DMS79 (cell line): ENCODE measurements at places on chromosomes 3 and 15.

DNA sequence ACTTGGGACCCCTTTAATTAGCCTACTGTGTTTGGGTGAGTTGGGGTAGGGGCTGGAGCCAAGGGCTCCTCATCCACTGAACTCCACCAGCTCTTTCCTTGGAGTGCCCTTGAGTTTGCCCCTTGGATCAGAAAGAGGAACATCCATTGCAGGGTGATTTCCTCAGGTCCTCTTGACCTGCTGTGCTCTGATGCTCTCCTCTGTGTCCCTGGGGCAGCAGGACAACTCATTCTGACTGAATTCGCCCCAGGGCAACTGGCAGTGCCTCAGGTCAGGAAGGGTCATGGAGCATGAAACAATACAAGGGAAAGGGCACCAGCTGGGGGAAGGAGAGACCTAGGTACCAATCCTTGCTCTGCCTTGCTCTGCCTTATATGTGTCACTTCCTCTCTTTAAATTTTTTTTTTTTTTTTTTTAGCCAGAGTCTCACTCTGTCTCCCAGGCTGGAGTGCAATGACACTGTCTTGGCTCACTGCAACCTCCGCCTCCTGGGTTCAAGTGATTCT lies 47.8 kb downstream of the BSN start:
- no peak for DNase-seq

- no peak for DNase-seq
Observed at GRCh38 chr3:72386327-72387000, 461.8 kb downstream of the SHQ1 start.

DNA sequence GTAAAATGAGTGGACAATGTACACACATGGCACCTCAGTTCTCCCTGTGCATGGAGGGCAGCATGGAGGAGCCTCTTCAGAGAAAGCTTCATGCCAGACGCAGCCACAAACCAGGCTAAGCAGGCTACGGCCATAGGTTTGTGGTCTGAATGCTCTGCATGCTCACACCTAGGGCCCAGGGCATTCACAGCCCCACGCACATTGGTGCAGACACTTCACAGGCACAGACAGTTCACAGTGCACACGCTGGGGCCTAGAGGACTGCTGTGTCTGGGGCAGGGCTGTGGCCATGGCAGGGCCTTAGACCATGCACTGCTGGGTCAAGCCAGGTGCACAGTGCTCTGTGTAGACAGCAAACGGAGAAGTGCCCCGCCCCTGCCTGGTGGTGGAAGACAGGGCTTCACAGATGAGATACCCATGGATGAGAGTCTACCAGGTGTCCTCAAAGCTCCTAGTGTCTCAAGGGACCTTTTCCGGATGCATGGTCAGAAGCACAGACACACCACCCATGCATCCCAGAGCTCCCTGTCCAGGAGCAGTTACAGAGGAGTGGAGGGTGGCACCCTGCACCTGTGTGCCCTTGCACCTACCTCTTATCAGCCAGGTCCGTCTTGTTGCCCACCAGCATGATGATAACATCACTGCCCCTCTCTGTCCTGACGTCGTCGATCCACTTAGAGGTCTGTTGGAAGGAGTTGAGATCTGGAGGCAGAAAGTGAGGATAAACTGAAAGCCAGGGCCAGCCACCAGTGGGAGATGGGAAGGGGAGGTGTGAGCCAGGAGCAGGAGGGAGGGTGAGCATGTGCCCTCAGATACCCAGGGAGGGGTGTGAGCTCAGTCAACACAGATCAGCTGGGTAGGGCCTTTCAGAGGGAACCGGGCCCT lies 33.5 kb downstream of the SRPRB start:
- no peak for DNase-seq

DNA sequence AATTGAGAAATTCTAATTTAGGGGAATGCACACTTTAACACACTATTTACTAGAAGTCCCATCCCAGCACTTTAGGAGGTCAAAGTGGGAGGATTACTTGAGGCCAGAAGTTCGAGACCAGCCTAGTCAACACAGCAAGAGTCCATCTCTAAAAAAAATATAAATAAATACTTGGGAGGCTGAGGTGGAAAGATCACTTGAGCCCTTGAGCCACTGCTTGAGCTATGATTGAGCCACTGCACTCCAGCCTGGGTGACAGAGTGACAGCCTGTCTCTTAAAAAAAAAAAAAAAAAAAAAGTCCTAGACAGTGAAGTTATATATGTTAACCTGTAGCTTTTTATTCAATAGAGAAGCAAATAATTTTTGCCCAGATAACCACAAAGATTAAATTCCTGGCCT lies 69.2 kb downstream of the DLG1 start:
- no peak for DNase-seq

GRCh38 chr3:151890721-151891141 lies 17.3 kb downstream of the SUCNR1 start:
- DNase-seq = no peak

DNA sequence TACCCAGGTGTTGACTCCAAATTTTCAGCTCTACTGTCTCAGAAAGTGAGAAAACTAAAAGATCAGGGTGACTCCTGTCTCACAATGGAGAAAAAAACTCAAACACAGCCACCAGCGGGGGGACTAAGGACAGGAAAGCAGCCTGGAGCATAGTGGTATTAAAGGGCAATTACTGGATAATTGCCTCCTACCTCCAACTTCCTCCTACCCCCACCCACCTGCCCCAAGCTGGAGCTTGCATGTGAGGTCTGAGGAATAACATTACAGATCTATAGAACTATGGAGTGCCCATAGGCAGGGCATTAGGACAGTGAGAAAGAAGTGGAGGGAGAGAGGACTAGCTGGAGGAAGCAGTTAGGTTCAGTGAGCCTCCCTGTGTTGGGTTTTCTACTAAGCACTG lies 2.7 kb upstream of the PCCB start:
- no peak for DNase-seq

- DNase-seq = no peak
Observed at GRCh38 chr3:185552358-185552877, at the start of gene LIPH. TSS of gene LIPH (minus strand) at chr3:185552588. CDS start at chr3:185552471, 117 bp downstream.

DNA sequence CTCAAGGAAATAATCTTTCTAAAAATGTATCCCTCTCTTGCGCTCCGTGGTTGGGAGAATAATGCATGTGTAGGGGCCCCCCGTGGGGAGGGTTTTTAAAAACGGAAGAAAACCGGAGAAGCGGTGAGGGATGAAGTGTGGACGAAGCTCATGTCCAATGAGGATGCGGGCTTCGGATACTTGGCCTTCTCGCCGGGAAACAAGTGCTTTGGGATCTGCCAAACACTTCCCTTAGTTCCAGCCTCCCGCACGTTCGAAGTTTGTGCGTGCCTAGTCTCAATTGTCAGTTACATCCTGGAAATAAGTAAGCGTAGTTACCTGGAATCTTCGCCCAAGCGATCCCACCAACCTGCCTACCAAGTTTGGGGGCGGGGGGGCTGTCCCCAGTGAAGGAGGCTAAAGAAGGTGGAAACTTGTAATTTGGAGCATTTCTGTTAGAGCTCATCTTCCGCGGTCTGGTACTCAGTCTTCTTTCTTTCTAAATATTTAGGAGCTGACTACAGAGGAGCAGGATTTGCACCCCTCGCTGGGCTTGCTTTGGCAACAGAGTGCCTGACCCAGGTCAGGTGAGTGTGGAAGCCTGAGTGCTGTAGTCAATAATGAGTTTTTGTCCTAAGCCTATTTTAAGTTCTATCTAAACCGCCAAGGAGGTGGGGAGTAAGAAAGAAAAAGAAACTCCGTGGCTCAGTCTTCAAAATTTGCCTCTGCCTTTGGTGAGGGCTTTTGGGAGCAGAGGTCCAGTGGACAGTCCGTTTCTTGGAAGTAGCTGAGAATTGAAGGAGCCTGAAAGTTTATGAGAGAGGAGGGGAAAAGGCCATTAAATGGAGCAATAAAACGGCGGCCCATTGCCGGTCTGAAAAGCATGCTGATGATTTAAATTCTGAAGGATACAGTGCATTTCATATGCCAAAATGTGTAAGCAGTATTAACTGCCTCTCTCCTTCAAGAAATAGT lies 1.1 kb downstream of the ITPR1 start:
- no peak for DNase-seq

- DNase-seq = no peak
Observed at GRCh38 chr3:119310071-119310470, 15.9 kb downstream of the ARHGAP31 start.

GRCh38 chr3:47491186-47491585 lies 15.4 kb upstream of the SCAP start:
- no peak for DNase-seq

- no peak for DNase-seq
Observed at GRCh38 chr3:94862703-94863102, 799.8 kb downstream of the NSUN3 start.

GRCh38 chr3:102532901-102533300 lies 98.1 kb downstream of the ZPLD1 start:
- DNase-seq = no peak

GRCh38 chr3:65894679-65895453 lies 143.9 kb downstream of the MAGI1 start:
- DNase-seq = no peak

GRCh38 chr3:14156843-14157561 lies 21.4 kb downstream of the XPC start:
- DNase-seq = no peak

- peak; percentile 85 for DNase-seq
Observed at GRCh38 chr15:27495963-27496459, 525.0 kb downstream of the GABRG3 start.

GRCh38 chr15:80404761-80405553 lies 775 bp downstream of the ARNT2 start:
- no peak for DNase-seq

- DNase-seq = no peak
Observed at GRCh38 chr3:56253941-56254665, 214.2 kb downstream of the ERC2 start.

DNA sequence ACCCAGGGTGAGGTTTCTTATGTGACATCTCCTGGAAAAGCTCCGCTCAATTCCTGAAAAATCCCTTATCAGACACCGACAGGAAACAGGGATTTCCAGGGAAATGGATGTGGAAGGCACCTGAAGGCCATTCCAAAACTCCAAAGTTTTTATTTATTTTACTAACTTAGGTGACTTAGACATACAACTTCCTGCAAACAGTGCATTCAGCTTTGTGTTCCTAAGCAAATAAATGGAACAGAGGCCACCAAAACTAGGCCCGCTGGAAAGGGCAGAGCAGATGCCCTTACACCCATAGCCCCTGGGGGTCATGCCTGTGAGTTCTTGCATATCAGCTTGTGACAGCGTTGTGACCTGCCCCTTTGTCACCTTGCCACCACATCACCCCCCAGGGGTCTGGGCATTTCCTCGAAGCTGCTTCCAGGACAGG lies 239.4 kb downstream of the XXYLT1 start:
- no peak for DNase-seq

GRCh38 chr3:153080778-153081240 lies 81.2 kb upstream of the RAP2B start:
- DNase-seq = no peak

- DNase-seq = no peak
Observed at GRCh38 chr3:105397974-105398373, 31.3 kb downstream of the ALCAM start.

GRCh38 chr15:100200287-100200880 lies 141.4 kb downstream of the ADAMTS17 start:
- DNase-seq = no peak

GRCh38 chr3:120418866-120419490 lies 31.8 kb downstream of the FSTL1 start:
- DNase-seq = peak; percentile 55

- DNase-seq = no peak
Observed at GRCh38 chr3:166877971-166878370, 502.1 kb downstream of the ZBBX start.
